IPS DF 6.9 (cell line): ENCODE measurements at places on chromosomes 5 and 9.

GRCh38 chr5:61132559-61132958, 29.7 kb downstream of the SMIM15 start:
- no peak for DNase-seq

- DNase-seq, result no peak
Observed at GRCh38 chr9:3177936-3178335, 334.0 kb upstream of the PUM3 start.

DNA sequence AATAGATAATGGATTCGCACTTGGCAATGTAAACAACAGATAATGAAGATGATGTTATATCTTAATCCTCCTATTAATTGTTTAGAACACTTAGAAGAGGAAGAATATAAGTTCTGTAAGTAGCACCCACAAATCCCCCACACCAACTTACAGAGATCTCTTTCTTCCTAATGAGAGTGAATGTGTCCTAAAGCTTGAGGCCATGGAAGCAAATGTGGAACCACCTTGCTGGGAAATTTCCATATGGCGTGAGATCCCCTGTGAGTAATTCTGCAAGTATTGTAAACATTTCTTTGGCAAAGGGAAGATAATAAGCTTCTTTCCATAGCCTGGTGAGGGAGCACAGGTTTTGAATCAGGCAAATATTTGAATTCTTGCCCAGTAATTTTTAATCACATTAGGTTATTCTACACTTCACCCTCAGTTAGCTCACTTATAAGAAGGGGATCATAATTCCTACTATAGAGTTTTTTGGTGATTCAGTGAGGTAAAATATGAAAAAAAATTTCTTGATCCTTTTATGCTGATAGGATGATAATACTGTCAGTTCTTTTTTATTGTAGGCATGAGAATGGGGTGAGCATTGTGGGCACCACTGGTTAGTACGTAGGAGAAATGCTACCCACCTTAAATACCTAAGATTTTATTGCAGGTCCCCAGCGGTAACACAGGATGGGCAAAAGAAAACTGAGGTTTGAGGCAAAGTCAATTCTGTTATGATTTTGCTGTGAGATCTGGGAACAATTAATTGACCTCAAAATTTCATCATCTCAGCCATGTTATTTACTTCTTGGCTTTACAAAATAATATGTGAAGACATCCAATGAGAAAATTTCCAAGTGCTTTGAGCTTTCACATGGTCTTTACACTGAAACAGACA, 574.8 kb downstream of the PSAT1 start:
- no peak for DNase-seq

GRCh38 chr9:15541872-15542271, 11.0 kb upstream of the CCDC171 start:
- no peak for DNase-seq

DNA sequence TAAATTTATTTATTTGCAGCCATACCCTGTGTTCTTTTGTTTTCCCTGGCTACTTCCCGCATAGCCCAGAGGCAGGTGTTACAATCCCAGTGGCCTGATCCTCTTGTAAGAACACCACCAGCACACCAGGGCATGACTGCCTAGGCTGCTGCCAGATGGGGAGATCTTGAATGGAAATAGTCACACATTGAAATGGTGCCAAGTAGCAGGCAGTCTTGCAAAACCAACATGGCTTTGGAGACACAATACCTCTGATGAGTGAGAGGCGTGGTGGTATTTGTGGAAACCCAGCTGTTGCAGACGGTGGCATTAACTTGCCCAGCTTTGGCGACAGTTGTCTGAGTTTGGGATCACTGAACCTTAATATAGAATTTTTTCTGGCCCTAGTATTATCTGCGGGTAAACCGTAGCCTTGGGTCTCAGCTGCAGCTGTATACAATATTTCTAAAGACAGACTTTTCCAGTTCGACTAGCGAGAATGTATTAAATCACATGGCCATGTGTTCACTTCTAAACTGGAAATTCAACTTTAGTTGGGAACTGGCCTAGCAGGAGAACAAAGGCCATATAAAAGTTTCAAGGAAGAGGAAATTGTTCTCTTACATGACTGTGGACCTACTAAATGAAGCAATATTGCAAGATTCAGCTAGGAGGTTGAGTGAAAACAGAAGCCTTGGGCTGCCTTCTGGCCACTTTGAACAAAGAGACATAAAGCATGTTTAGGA, 277.0 kb downstream of the SMARCA2 start:
- no peak for DNase-seq

DNA sequence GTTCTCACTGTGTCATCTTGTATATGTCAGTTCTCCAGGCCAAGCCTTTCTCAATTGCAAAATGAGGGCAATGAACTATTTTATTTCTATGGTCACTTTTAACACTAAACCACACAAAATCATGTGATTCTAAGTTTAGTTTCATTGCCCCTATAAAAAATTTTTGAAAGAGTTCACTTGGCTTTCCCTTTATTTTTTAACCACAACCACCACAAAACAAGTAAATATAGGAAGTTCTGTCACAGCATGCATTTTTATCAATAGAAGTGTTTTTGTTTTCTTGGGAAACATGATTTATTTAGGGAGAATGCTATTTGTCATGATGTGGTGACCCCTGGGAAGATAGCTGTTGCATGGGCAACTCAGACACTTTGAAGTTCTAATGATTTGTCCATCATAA, 169.1 kb downstream of the CSNK1G3 start:
- DNase-seq, result no peak

GRCh38 chr5:61366497-61367240, 34.6 kb downstream of the ZSWIM6 start:
- no peak for DNase-seq

DNA sequence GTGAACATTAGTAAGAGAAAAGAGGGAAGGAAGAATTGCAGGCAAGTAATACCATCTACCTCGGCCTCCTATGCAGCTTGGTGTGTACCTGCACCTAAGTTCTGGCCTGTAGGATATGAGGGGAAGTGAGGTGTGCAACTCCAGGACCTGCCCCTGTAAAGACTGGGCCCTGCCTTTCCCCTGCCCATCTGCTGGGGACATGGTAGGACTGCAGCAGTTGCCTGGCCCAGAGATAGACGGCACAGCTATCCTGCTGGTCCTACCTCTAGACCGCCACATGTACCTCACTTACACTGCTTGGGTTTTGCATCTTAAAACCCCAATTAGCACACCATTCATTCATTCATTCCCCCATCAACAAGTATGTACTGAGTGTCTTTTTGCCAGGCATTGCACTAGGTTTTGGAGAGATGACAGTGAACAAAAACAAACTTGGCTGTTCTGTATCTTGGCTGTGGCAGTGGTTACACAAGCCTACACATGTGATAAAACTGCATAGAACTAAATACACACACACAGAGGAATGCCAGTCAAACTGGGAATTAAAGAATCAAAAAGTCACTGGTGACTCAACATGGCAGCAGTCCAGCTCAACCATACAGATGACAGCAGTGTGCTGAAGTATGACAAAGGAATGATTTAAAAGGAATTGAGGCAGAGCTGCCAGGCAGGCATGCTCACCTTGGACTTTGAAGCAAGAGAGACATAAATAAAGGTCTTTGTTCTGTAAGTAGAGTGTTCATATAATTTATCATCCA, 23.3 kb upstream of the MGAT1 start:
- no peak for DNase-seq

DNA sequence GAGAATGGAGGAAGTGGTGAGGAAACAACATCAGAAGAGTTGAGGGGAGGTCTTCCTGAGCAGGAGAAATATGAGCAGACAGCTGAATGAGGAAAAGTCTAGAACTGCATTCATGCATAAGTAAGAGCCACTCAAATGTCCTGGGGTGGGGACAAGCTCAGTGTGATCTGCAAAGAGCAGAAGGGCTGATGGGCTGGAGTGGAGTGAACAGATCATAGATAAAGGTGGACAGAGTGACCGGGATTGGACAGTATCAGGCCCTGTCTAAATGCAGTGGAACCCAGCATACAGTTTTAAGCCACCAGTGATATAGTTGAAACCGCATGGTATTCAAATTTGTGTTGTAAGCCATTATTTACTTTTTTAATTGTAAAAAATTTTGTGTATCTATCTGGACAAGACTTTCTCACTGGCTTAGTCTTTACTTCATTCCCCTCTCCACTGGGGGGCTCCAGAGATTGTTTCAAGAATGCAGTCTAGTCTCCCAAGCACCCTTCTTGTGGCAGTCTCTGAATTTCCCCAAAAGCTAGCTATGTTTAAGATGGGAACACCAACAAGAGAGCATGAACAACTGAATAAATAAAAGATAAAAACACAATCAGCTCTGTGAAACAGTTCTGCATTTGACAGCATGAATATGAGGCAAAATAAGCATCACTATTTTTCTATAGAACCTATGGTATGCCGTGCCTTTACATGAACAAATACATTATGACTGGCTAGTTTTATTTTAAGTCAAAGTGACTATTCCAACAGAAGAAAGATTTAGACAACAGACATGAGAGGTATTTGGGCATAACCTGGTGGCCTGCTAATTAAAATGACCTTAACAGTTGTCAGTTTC, 10.7 kb upstream of the STK32A start:
- DNase-seq, result no peak

DNA sequence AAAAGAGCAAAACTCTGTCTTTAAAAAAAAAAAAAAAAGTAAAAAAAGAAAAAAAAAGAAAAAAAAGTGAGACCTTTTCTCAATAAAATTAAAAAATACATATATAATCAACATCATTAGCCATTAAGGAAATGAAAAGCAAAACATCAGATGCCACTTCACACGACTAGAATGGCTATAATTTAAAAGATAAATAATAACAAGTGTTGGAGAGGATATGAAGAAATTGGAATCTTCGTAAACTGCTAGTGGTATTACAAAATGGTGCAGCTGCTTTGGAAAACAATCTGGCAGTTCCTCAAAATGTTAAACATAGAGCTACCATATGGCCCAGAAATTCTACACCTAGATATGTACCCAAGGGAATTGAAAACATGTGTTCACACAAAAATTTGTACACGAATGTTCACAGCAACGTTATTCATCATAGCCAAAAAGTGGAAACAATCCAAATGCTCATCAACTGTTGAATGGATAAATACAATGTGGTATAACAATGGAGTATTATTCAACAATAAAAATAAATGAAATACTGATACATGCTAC, 45.3 kb upstream of the SIL1 start:
- DNase-seq, result no peak

GRCh38 chr9:136202454-136203407, 2.2 kb downstream of the LHX3 start:
- no peak for DNase-seq

DNA sequence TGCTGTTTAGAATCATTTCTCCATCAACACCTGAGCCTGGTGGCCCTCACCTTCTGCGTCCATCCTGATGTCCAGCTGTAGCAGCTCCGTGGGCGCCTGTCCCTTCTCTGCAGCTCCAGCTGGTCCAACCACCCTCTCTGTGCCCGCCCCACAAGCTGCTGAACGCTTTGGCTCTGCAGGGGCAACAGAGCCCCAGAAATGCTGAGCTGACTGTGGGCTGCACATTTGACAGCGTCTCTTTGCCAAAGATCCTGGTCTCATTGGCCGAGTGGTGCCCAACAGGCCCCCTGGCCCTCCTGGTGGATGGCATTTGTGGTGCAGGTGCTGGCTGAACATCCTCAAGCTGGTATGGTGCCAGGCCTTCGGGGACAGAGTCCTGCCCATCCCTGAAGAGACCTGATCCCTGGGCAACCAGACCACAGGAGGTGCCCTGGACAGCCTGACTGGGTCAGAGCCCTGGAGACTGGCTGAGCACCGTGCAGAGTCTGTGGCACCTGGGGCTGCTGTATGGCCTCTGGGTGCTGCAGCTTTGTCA, 25.3 kb upstream of the CEP72 start:
- DNase-seq, result no peak

- DNase-seq, result no peak
Observed at GRCh38 chr5:43190755-43191603, 1.0 kb upstream of the NIM1K start.

DNA sequence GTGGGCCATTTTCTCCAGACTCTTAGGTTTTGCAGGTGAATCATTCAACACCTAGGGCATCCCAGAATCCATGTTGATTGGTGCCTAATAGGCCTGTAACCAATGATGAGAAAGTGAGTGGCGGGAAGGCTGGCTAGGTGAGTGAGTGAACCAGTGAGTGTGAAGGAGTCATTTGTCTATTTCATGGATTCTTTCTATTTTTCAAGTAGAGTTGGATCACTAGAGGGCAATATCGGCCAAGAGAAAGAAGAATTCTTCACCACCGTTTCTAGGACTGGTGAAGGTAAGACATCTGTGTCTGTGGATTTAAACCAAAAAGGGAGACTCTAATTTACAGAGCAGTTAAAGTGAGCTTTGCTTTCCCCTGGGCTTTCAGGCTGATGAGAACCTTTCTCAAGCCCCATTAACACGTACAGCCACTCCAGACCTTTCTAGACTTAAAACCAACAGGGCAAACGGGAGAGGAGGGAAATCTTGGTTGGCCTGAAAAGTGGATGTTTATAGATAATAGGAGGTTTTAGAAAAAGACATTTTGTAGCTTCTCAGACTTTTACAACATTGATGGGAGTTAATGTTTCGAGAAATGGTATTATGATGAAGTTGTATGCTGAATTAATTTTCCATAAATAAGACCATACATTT, 114.3 kb upstream of the IL12B start:
- peak; percentile 18 for DNase-seq

DNA sequence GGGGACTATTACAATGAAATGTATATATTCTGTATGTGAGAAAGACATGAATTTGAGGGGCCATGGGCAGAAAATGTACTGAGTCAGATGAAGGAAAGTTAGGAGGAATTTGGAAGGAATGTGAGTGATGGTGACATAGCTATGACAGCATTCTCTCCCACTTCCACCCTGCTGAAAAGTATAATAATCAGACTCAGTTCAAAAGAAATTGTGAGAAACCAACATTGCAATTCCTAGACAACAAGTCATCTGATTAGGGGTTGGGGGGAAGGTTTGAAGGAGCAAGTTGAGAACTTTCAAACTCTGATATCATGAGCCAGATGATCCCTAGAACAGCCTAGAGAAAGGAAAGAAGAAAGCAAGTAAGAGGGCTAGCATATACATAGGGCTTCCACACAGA, 370.6 kb downstream of the DMRTA1 start:
- no peak for DNase-seq

DNA sequence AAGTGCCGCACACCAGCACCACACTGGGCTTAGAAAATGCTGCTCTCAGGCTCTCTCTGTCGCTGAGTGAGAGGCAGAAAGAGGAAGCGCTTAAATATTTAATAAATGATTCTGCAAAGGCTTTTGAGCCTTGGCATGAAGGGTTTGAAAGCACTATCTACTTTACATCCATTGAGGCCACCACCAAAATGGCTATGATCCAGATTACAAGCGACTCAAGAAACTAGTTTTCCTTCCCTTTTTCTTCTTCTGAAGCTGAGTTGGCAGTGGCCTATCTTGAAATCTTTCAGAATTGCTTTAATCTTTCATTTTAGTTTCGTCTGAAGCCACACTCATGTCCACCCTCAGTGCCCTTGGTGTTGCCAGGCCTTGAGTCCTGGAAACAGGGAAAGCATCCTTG, 59.5 kb downstream of the EBF1 start:
- DNase-seq, result no peak

DNA sequence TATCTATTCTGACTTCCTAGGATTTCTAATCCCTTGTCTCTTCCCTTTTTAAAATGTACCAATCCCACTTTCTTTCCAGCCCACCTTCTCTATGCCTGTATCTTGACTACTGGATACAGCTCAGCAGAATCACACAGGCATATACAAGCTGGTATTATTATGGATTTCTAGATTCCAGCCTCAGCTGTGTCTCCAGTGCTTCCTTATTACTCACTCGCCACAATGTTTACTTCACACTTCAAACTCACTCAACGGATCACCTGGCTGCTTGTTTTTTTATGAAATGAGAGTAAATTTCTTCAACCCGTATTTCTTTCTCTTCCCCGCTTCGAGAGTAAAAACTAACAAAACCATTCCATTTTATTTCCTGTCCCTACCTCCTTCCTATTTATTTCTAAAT, 38.8 kb downstream of the CWC27 start:
- DNase-seq, result no peak
